ENCODE measurements at places on chromosomes 1 and 21.

- DNase-seq: no peak
These were observed 623.2 kb upstream of the PKN2 start for GRCh38 chr1:88060750-88061491.

DNA sequence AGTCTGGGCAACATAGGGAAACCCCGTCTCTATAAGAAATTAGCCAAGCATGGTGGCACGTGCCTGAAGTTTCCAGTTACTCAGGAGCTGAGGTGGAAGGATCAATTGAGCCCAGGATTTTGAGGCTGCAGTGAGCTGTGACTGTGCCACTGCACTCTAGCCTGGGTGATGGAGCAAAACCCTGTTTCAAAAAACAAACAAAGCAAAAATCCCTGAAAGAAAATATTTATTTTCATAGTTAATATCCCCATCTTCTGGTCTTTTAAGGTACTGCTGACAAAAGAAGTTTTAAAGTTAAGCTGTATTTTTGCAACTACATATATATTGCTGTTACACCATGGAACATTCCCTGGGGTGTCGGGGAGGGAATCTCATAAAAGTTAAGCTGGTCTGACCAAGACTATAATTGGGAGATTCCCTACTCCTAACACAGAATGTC is 26.0 kb downstream of the VAMP4 start:
- no peak for DNase-seq

DNA sequence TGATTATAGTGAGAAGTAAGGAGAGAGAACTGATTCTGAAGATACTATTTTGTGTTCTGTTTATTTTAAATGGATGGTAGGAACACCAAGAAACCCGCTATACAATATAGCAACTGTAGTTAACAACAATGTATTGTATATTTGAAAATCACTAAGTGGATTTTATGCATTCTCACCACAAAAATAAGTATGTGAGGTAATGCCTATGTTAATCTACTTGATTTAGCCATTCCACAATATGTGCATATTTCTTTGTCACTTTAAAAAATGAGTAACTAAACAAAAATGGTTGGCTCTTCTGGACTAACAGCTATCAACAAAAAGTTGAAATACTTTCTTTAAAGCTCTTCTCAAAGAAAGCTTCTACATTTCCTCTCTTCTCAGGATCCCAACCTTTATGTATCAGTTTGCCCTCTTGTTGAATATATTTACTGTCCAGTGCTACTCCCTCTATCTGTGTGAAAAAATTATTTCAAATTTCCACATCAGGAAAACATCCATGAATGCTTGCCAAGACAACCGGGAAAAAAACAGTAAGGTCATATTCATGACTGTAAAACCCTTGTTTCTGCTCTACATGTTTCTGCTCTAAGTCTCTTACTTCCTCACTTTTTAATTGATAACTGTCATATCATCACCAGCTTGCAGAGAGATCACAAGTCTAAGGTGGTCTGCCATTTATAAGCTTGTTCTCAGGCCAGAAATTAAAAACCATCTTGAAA is 27.0 kb downstream of the CLCA4 start:
- no peak for DNase-seq

- no peak for DNase-seq
These were observed 76.1 kb upstream of the CACHD1 start for GRCh38 chr1:64393790-64394189.

DNA sequence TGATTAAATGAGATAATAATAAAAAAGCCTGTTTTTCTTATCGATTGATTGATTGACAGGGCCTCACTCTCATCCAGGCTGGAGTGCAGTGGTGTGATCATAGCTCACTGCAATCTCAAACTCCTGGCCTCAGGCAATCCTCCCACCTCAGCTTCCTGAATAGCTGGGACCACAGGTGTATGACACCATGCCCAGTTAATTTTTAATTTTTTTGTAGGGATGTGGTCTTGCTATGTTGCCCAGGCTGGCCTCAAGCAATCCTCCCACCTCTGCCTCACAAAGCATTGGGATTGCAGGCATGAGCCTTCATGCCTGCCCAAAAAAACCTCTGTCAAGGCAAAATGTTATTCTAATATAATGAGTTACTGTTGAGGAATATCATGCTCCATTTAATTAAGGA is 346.4 kb upstream of the DAB1 start:
- DNase-seq: no peak

DNA sequence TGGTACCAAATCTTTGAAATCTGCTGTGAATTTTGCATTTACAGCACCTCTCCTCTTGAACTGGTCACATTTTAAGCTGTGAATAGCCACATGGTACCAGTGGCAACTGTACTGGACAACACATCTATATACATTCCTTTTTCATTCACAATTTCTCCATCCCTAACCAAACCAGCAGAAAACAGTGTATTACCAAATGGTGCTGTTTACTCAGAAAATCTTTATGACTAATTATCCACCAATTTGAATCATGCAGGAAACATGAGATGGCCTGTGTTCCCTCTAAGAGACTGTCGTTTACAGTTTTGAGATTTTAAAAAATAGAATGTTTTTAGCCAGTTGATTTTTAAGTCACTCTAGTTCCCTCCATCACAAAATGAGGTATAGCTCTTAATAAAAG is 17.6 kb upstream of the CCT8 start:
- DNase-seq: no peak

DNA sequence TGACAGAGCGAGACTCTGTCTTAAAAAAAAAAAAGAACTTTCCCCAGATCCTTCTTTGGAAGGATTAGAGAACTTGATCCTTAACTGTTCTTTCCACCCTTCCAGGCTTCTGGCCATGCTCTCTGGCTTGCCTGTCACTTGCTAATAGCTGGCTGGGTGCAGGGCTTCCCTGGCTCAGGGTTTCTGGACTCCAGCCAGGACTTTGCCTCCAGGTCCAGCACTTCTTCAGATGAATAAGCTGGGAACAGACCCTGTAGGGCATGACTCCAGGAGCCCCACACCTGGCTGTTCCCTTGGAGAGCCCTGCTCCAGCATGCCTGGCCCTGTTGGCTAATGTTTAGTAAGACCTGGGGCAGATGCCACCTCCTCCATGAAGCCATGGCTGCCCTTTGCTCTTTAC is 3.3 kb upstream of the NT5C1A start:
- no peak for DNase-seq

GRCh38 chr1:228031276-228031995 is 24.6 kb downstream of the WNT3A start:
- no peak for DNase-seq

- no peak for DNase-seq
These were observed 136.8 kb upstream of the IRF2BP2 start for GRCh38 chr1:234746798-234747196.

DNA sequence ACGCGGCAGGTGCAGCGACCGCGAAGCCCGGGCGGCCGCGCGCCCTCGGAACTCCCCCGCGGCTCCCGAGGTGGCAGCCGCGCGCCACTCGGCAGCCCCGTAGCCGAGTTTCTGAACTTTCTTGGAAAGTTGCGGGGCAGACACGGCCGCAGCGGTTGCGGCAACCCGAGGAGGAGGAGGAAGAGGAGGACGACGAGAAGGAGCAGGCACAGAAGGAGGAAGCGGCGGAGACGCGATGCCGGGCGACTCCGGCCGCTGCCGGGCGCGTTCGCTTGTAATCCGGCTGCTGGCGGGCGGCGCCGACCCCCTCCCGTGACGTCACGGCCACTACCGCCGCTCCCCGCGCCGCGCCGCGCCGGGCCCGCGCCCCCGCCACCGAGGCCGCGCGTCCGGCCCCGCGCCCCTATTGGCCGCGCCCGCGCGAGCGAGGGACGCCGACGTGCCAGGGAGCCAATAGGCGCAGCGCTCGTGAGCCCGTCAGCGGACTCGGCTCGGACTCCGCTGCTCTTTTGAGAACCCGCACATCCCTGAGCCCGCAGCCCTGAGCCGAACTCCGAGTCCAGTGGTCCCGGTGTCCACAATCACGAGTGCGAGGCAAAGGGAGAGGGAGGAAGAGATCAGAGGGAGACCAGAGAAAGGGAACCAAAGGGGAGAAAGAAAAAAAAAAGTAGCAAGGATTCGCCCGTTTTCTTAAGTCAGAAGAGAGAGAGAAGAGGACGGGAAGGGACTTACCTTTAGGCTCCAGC is 736 bp upstream of the BARHL2 start:
- no peak for DNase-seq

DNA sequence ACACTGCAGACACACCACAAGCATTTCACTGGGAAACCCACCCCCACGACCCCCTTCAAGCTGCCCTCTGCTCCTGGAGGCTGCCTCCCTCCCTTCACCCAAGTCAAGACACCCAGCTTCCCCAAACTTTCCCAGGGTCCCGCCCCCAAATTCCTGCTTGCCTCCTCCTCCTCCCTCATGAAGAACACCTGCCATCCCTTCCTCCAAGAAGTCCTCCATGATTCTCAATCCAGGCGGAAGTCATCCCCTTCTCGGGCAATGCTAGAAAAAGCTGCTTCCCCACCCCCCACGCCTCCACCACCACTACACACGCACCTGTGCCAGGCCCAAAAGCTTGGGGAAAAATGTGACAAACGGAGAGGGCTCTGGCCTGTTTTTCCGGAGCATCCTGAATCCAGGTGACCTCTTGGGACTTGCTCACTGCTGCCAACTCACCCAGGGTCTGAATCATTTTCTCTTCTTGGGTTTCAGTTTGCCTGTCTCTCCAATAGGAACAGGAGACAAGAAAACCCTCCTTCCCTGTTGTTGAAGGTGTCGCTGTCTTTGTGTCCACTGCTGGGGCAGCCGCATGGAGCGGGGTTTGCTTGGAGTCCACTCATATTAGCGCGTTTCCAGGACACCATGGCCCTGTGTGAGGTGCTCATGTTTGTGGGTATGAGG is 101.0 kb upstream of the CASZ1 start:
- DNase-seq: no peak

DNA sequence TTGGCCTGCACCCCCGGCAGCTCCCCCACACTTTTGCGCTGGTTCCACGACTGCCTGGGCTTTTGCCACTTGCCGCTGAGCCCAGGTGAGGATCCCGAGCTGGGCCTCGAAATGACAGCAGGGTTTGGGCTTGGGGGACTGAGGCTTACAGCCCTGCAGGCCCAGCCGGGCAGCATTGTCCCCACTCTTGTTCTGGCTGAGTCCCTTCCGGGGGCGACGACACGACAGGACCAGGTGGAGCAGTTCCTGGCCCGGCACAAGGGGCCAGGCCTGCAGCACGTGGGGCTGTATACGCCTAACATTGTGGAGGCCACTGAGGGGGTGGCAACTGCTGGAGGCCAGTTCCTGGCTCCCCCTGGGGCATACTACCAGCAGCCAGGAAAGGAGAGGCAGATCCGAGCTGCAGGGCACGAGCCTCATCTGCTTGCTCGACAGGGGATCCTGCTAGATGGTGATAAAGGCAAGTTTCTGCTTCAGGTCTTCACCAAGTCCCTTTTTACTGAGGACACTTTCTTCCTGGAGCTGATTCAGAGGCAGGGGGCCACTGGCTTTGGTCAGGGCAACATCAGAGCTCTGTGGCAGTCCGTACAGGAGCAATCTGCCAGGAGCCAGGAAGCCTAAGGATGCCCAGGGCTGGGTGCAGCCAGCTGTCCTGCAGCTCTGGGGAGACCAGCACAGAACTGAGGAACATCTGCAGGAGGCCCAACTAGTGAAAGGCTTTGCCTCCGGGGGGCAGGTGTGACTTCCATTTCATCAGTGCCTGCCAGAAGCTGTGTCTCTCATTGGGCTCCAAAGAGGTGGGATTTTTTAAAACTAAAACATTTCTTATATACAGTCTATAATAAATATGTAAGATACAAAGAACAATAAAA is 1.2 kb downstream of the HPDL start:
- peak; percentile 36 for DNase-seq

- no peak for DNase-seq
These were observed 11.8 kb downstream of the NSUN4 start for GRCh38 chr1:46352363-46352762.

DNA sequence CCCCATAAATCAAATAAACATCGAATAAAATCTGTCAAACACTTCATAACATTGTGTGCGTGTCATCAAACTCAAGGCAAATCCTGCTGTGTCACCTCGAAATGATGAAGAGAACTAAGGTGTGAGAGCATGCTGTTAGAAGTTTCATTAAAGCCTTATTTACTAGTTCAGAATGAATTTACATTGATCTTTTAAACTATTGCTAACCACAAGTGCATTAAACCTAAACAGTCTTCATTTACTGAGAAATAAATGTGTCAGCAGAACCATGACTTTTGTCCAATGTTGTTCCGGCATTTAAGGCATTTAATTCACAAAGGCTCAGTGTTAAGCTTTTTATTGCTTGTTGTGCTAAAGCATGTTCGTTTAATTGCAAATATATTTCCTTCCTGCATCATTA is 474.4 kb downstream of the SETD4 start:
- no peak for DNase-seq

- no peak for DNase-seq
These were observed 54.7 kb downstream of the ROR1 start for GRCh38 chr1:63828322-63829044.

- DNase-seq: no peak
These were observed 231.6 kb downstream of the MATN1 start for GRCh38 chr1:30491831-30492230.

- no peak for DNase-seq
These were observed 10.3 kb downstream of the OR13G1 start for GRCh38 chr1:247669225-247669624.

DNA sequence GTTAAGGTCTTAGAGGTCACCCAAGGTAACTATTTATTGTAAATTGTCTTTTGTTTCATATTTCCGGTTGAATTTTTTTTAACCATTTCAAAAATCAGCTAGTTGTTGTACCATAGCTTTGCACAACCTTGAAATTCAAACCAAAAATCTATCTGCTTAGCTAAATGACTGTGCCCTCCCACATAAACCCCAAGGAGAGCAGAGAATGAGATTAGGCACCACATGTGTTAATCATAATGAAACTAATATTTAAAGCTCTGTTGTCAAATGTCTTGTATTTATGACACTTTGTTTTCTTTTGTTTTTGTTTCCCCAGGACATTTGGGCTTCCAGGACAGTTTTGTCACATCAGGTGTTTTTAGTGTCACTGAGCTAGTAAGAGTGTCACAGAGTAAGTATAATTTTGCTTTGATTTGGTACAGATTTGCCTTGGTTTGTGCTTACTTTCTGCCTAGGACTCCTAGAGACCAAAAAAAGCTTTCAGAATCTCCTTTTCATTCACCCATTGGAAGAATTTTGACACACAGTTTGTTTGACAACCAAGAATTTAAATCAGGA is 249.9 kb downstream of the NFIA start:
- DNase-seq: peak; percentile 26

- DNase-seq: no peak
These were observed 511.2 kb downstream of the PLPP3 start for GRCh38 chr1:56068210-56068609.

- no peak for DNase-seq
These were observed 7.0 kb downstream of the DIP2A start for GRCh38 chr21:46465651-46466050.

All from activated naive CD4-positive, alpha-beta T cell treated with anti-CD3 and anti-CD28 coated beads for 36 hours (primary cell).